ENCODE measurements at places on chromosomes 7 and 10. TPM values are rescaled to one million over a fixed set of nuclear protein-coding genes. Genes with fewer than 3 reads are reported as not detected.
A peak's percentile ranks its signal among the peaks of the same experiment; 100 is the strongest.

DNA sequence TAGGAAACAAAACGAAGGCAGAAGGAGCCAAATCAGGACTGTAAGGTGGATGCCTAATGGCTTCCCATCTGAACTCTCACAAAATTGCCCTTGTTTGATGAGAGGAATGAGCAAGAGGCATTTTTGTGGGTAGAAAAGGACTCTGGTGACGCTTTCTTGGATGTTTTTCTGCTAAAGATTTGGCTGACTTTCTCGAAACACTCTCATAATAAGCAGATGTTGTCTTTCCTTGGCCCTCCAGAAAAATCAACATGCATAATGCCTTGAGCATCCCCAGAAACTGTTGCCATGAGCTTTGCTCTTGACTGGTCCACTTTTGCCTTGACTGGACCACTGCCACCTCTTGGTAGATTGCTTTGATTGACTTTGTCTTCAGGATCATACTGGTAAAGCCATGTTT lies 13.5 kb downstream of the PTPN12 start:
- no peak for DNase-seq

GRCh38 chr7:143331179-143331801 lies 15.4 kb downstream of the CLCN1 start:
- DNase-seq: peak; percentile 72

Gene TAC1
- 5.2 TPM for total RNA-seq

GRCh38 chr10:133100186-133100585 lies 12.5 kb downstream of the ADGRA1 start:
- no peak for DNase-seq

Gene ATOH7
- total RNA-seq: not detected

DNA sequence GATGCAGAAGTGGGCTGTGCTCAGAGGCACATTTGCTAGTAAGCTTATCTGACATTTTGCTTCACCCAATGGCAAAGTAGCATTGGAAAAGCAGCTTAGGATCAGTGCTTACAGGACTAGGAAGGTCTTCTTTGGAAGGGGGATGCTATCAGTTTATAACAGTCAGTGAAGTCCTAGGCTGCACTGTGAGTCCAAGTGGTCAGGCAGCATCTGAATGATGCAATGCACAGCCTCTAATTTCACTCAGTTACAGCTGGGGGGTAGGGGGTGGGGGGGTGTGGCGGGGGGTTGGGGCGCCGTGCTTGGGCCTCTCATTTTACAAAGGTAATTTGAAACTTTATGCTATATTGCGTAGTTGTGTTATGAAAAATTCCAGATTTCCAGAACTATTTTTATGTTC lies 652.3 kb upstream of the MGMT start:
- DNase-seq: no peak

DNA sequence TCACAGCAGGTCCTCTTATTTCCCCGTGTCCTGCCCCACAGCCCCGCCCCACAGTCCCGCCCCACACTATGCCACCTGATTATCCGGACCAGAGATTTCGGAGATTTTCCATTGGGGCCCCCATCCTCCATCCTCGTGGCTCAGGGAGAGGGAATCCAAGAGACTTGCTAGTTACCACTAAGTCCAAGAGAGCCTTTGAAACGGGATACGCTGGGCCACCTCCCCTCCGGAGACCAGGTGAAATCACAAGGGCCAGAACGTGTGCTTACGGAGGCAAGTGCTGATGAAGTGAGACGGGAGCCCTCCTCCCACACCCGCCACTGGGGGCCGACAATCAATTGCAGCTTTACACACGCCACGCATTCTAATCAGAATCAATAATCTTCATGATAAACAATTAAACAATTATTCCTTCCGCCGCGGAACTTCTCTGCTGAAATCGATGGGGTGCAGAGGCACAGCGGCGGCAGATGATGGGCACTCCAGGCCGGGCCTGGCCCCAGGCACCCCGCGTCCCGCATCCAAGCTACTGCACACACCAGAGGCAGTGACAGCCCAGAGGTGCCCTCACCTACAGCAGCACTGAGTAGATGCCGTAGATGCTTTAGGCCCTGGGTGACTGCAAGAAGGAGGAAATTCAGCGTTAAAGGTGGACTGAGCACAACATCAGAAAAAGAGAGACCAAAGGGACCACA lies 534.0 kb upstream of the FOXK1 start:
- no peak for DNase-seq

GRCh38 chr10:43048301-43049051 lies 28.4 kb upstream of the RET start:
- DNase-seq: no peak

Gene SNCG
- total RNA-seq: 15.8 TPM

DNA sequence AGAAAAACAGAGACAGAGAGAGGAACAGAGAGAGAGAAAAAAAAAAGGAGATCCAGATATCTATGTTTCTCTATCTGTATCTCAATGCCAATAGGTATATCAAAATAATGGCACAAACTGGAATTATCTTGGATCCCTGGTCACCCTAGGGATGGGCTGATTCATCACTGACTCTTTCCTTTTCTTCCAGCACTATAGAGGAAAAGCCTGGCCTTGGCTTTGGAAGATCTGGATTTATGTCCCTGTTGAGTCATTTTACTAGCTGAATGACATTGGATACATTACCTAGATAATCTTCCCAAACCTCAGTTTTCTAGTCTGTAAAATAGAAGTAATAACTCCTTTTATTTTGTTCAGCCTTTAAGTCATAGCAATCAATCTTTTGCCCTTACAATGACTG lies 152.8 kb upstream of the GDF10 start:
- no peak for DNase-seq

DNA sequence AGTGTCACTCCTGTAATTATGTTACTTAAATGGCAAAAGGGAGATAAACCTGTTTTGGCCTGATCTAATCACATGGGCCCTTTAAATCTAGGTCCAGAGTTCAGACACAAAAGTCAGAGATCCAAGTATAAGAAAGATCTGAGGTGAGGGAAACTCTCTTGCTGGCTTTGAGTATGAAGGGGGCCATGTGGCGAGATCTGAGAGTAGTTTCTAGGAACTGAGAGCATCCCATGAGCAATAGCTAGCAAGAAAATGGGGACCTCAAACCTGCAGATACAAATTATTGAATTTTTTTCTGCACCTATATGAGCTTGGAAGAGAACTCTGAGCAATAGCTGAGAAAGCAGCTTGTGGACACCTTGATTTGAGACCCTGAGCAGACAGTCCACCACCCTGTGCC lies 27.6 kb downstream of the ANKRD7 start:
- no peak for DNase-seq

Gene C1QL3
- total RNA-seq: 0.09 TPM

- DNase-seq: no peak
These were observed 123.6 kb upstream of the NOBOX start for GRCh38 chr7:144527051-144527471.

Gene SLC16A9
- 5.6 TPM for total RNA-seq

Gene NPSR1
- total RNA-seq: not detected

Gene SLC26A5
- 0.23 TPM for total RNA-seq

DNA sequence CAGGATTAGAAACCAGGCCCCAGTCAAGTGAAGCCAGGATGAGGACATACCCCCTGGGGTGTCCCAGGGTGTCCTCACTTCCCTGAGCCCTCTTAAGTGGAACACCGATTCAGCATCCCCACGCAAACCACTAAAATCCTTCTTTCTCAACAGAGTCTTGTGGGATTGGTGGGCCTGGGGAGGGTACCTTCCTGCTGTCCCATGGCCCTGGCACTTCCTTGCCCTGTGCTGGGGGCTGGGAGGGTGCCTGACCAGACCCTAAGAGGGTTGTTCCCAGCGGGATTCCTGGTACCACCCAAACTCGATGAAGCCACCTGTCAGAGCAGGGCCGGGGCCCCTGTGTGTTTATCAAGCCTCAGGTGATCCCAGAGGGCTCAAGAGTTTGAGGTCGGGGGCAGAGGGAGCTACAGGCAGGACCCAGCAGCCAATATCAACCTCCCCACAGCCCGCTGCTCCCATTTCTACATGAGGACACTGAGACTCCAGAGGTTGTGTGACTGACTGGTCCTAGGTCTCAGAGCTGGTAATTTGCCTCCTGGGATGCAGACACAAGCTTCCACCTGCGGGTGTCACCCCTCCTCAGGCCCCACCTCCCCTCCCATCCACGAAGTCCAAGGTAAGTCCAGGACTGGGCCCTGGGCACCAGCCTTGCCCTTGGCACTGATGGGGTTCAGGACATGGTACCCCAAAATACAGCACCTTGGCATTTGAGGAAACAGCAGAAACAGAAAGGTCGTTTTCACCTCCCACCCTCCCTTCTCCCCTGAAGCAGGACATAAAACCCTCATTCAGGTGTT lies 31.4 kb downstream of the OAT start:
- no peak for DNase-seq

DNA sequence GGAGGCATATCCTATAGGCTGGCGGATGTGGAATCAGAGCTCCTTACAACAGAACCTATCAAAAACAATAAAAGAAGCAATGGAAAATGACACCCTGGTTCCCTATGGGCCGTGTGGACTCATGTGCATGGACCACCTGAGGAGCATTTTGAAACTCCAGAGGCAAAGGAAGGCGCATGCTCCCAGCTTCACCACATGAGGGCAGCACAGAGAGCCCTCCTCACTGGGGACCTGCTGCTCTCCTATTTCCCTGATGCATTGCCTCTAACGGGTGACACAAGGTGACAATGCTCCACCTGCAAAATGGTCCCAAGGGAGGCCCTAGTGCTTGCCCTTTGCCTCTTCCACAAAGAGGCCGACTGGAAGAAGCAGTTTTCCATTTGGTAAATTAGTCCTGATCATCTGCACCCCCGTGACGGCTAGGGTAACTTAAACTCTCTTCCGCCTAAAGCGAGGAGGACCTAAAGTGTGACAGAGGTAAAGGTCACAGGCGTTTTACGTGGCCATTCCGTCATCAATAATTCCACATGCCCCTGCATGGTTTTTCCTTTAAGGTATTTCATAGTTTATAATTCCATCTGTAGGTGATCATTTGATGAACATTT lies 67.7 kb downstream of the GPAM start:
- DNase-seq: no peak

DNA sequence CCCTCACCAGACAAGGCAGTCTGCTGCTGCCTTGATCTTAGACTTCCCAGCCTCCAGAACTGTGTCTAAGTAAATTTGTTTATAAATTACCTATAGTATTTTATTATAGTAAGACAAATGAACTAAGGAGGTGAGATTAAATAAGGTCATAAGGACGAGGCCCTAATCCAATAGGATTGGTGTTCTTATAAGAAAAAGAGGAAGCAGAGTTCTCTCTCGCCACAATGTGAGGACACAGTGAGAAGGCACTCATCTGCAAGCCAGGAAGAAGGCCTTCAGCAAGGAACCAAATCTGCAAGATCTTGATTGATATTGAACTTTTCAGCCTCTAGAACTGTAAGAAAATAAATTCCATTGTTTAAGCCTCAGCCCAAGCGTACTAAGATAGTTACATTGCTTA lies 6.1 kb upstream of the ZNF438 start:
- no peak for DNase-seq

Gene TMEM26
- total RNA-seq: 0.55 TPM

- no peak for DNase-seq
These were observed 15.6 kb downstream of the ARHGAP22 start for GRCh38 chr10:48589266-48589665.

Gene PKD1L1
- 0.20 TPM for total RNA-seq

GRCh38 chr7:49481075-49481474 lies 292.4 kb upstream of the VWC2 start:
- DNase-seq: no peak

GRCh38 chr7:158263964-158264748 lies 323.5 kb downstream of the PTPRN2 start:
- no peak for DNase-seq

DNA sequence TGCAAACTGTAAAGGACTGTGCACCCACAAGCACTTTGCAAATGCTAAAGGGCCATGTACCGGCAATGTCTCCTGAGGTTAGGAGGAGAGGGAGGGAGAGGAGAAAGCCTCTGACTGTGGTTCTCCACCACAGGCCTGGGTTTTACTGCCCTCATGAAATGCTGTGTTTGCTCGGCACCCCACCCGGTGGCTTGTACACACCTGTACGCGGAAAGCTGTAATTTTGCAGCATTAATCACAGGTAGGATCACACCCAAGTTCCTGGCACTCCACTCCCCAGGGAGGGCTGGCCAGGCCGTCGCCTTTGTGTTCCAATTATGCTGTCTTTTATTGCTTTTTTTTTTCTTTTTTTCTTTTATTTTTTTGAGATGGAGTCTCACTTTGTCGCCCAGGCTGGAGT lies 78.5 kb upstream of the MYL10 start:
- DNase-seq: no peak

Gene RRP12
- 20.9 TPM for total RNA-seq

Gene OR2A12
- not detected for total RNA-seq

DNA sequence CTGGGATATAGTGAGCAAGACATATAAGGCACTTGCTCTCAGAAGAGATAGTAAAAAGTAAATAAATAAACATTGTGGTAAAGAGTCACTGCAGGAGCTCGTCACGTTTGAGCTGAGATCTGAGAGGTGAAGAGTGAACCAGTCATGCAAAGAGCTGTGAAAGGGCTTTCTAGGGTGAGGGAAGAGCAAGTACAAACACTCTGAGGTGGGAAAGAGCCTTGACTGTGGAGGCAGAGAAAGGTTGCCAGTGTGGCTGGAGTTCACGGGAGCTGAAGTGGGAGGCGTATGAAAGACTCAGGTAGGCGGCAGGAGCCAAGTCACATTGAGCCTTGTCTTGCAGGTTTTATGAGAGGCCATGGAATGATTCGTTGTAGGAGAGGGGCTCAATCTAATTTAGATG lies 141.0 kb downstream of the C1GALT1 start:
- DNase-seq: no peak

- DNase-seq: no peak
These were observed 89.4 kb upstream of the GALNT17 start for GRCh38 chr7:71042591-71042990.

Gene CCDC172
- not detected for total RNA-seq

GRCh38 chr7:66170309-66171231 lies 34.6 kb upstream of the TPST1 start:
- DNase-seq: no peak

DNA sequence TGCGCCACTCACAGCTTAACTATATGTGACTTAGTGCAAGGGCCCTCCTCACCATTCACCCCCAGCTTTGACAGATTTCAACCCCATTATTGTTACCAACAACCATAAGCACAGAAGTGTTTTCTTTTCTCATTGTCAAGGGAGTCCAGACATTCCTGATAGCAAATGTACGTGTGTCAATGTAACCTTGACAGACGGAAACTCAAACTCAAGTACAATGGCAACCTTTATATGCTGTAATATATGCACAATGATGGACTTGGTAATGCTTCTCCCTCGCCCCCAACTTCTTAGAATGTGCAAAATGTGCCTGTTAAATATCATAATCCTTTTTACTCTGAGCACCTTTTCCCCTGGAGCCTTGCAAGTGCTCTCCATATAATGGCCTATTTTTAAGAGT lies 34.7 kb downstream of the CYCS start:
- DNase-seq: no peak

- no peak for DNase-seq
These were observed 174.6 kb downstream of the CCDC71L start for GRCh38 chr7:106486331-106486730.

All from mucosa of gallbladder (tissue), 1 donor.